ENCODE measurements at places on chromosomes 4 and X.

DNA sequence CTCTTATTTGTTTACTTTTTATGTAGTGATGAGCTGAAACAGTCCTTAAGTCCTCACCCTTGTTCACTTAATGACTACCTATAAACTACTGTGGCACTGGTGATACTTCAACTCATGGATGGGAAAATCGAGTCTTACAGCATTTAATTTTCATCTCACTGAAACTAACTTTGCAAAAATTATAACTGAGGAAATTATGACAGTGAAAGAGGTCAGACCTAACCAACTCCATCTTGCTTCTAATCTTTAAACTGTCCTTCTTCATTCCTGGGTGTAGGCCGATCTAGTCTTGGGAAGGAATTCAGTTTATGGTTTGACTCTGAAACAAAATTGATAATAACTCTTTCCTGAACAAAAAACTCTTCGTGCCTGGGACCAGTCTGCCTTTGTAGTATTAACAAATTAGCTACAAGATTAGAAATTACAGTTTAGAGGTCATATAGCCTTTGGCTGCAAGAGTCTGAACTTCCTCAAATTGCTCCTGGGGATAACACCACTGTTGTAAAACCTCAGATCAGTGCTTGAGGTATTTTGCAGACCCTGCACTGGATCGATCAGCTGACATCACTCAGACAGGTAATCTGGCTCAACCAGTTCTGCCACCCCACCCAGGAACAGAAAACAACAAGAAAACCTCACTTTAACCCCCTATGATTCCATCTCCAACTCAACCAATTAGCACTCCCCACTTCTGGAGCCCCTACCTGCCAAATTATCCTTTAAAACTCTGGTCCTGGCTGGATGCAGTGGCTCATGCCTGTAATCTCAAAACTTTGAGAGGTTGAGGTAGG lies 995.7 kb upstream of the PRKX start:
- no peak for DNase-seq

- peak; percentile 82 for DNase-seq
These were observed 41.5 kb upstream of the FAT1 start for GRCh38 chr4:186765138-186765537.

GRCh38 chr4:63526251-63526650 lies 883.0 kb downstream of the TECRL start:
- no peak for DNase-seq

DNA sequence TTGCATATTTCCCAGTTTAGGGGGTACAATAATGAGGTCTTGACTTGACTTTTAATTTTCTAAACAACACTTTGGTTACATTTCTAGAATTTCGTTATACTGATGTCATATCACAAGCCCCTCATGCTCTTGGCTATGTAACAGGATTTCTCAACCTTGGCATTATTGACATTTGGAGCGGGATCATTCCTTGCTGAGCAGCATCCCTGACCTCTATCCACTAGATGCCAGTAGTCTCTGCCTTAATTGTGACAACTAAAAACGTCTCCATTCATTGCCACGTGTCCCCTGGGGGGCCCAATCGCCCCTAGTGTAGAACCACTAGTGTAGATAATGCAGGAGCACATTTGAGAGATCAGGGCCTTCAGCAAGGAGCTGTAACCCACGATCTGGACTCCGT lies 234.2 kb upstream of the MID1 start:
- no peak for DNase-seq

DNA sequence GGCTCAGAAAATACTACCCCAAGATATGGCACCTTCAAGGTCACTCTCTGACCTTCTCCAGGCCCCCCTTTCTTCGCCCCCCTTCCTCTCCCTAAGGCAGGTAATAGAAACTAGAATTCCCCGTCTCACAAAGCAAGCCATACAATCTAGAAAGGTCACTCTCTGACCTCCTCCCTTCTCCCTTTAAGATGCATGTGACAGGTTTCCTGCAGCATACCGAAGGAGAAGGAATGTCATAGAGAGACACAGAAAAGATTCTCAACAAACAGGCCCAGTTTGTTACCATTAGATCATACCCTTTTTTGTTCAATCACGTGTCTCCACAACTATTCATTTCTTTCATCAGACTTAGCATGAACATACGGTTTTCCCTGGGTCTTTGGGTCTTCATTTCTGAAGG lies 51.2 kb upstream of the RBMXL3 start:
- DNase-seq = no peak

- no peak for DNase-seq
These were observed 96.4 kb upstream of the MED14 start for GRCh38 chrX:40831750-40832149.

Measured in A172 (cell line).